GDM1 (cell line): ENCODE measurements at places on chromosomes 12 and 14.
A peak's percentile ranks its signal among the peaks of the same experiment; 100 is the strongest.

GRCh38 chr12:119322301-119322723 lies 12.2 kb upstream of the CCDC60 start:
- DNase-seq, result no peak

GRCh38 chr14:26636561-26636960 lies 38.7 kb upstream of the NOVA1 start:
- DNase-seq, result no peak

- no peak for DNase-seq
Observed at GRCh38 chr12:6996040-6996441, 22.2 kb downstream of the LPCAT3 start.

DNA sequence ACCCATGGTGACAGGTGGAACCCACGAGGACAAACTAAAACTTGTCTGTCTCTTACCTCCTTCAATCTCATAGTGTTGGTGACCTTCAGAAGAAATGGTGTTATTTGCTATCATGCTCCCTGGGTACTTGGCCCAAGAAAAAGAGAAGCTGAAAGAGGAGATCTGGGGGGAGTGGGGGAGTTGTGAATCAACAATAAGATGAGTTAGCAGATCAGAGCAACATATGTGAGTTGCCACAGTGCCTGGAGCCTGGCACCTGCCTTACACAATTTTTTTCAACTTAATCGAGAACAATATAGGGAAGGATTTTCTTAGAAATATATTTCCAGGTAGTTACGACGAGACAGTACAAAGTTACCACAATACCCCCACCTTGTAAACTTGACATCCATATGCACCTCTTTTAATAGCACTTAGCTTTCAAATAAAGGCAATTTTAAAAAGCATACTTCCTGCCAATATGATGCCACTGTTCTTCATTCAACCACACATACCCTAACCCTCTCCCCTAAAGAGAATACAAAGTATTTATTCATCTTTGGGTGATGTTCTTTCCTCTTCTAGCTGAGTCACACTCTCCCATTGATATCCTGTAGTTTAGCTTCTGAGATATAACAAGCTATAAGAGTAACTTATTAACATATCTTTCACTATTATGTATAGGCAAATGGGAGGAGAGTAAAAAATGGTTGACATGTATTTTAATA lies 424.1 kb upstream of the OR4E1 start:
- DNase-seq, result no peak

DNA sequence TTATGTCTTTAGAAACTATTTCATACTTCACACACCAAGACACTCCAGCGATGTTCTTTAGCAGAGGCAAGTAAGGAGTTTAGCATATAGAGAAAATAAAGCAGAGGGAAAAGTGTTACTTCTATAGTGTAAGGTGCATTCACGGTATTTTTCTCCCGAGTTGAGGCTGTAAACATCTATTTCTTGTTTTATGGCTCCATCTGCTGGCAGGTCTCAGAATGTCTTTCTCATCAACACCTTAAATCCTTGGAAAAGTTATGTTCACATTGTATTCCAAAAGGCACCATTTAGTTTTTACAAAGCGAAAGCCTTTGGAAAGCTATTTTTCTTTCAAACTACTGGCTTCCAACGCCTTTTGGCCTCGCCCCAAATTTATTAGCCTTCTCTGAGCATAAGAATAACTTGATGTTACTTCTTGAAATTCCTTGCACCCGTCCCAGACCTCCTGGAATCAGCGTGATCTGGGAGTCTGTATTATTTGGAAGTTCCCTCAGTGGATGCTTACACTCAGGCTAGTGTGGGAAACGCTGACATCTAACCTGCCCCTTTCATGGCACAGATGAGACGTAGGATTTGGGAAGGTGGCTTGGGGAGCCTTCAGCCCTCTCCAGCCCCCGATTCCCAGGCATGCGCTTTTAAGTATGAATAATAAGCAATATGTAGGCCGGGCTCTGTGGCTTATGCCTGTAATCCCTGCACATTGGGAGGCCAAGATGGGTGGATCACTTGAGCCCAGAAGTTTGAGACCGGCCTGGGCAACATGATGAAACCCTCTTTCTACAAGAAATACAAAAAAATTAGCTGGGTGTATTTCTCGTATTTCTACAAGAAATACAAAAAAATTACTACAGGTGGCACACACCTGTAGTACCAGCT lies 1.9 kb upstream of the PIWIL1 start:
- no peak for DNase-seq

GRCh38 chr14:90319634-90320541 lies 11.9 kb downstream of the NRDE2 start:
- no peak for DNase-seq

- no peak for DNase-seq
Observed at GRCh38 chr12:2557597-2557996, 237.2 kb upstream of the FKBP4 start.

- no peak for DNase-seq
Observed at GRCh38 chr12:3920351-3921150, 47.4 kb upstream of the PARP11 start.

- DNase-seq, result no peak
Observed at GRCh38 chr12:65511912-65512311, 233.4 kb downstream of the MSRB3 start.

- no peak for DNase-seq
Observed at GRCh38 chr14:75732888-75733287, 71.8 kb downstream of the TTLL5 start.

GRCh38 chr12:56081393-56082347 lies 1.7 kb downstream of the ERBB3 start:
- no peak for DNase-seq

DNA sequence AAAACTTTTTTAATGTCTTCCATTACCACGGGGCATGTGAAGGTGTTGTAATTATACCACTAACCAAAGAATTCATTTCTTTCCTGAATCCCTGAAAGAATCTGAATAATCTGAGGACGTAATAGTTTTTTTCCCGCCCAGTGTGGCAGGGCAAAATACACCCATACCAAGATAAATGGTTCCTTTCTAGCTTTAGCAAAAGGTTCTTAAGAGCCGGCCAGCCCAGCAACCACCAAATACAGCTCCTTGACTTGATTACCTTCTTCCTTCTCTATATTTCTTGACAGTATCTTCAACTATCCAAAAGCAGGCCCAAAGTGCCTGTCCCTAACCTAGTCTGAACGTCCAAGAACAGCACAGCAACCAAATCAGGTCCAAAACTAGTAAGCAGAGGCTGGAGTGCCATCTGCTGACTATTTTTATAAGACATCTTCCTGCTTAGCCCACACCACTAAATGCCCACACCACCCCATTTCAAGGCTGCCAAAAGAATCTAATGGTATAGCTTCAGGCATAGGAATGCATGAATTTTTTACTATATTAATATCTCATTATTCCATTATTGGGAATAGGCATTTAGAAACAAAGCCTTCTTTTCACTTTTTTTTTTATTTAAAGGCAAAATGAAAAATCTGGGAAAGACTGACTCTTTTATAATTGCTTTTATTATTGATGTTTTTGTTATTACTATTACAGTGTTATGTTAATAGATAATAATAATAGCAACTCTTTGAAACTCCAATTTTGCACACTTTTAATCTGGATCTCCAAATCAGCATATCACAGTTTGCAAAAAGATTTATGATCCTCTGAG lies 524.4 kb downstream of the MED13L start:
- no peak for DNase-seq

DNA sequence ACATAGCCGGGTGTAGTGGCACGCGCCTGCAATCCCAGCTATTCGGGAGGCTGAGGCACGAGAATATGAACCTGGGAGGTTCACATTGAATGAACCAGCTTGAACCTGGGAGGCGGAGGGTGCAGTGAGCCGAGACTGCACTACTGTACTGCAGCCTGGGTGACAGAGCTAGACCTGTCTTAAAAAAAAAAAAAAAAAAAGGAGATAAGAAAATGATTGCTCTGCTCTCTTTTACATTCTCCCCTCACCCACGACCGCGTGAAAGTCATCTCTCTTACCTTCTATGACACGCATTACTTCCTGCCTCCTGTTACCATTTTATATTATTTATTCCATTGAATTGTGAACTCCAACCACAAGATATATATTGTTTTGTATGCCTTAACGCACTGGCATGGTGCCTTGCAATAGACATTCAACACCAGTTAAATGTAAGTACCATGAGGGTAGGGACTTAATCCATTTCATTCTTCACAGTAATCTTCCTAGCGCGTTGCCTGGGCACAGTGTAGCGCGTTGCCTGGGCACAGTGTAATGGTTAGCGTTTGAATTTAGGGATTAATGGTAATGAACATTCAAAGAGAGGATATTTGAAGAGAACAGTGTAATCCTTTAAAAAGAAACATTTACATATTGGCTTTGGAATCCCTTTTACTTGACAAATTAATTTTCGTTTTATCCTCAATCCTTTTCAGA lies 2.7 kb downstream of the RAP1B start:
- DNase-seq, result no peak

GRCh38 chr12:28086521-28087155 lies 103.6 kb upstream of the CCDC91 start:
- DNase-seq, result no peak

GRCh38 chr14:61696753-61697318 lies 1.5 kb downstream of the HIF1A start:
- no peak for DNase-seq

GRCh38 chr14:99564926-99565259 lies 39.1 kb downstream of the CCDC85C start:
- DNase-seq, result no peak

DNA sequence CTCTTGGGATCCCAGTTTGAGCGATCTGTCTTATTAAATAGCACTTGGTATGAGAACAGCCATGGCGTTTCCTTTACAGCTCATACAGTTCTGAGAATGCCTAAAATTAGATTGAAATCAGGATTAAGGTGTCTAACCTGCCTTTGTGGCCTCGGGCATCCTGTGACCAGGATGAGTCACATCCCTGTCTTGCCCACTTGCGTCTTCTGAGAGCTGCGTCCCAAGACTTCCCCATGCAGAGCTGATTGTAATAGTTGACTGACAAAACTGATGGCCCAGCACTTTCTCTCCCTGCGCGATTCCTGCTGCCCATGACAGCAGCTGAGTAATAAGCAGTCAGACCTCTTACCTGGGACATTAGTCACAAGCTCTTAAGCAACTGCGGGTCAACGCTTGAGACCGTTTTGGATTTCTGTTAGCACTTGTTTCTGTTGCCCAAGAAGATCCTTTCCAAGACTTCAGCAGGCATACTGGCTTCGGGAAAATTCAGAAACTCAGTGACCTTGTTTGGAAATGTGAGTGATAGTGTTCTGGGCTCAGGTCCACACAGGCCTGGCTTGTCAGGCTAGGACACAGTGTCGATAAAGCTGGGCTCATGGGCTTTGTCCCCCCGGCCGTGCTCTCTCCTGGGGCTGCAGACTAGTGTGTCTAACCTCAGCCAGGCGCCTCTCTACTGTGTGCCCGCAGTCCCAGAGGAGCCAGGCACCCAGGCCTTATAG lies 169.9 kb upstream of the HIF1A start:
- peak; percentile 22 for DNase-seq

DNA sequence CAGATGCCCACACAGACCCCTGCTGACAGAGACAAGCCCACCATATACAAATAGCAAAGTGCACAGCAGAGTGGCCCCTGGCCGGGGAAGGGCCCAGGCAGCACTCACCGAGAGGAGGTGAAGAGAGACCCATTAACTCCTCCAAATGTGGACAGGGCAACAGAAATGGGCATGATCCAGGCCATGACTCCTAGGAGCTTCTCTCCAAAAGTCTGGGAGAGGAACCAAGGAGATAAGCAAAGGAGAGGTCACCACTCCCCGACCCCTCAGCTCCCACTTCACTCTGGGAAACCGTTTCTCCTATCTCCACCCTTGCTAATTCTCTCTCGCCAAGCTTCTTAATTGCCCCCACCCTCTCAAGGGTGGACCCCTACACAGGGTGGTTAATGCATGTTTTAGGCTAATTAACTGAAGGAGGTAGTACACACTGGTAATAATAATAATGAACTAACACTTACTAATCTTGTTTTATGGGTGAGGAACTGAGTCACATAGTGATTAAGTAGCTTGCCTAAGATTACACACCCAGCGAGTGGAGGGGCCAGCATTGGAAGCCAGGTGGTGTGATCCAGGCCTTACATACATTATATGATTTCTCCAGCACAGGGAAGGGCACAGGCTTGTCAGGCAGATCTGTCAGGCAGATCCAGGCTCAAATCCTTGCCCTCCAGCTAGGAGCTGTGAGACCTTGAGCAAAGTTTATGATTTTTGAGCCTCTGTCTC lies 18.9 kb upstream of the CEBPE start:
- DNase-seq, result no peak

DNA sequence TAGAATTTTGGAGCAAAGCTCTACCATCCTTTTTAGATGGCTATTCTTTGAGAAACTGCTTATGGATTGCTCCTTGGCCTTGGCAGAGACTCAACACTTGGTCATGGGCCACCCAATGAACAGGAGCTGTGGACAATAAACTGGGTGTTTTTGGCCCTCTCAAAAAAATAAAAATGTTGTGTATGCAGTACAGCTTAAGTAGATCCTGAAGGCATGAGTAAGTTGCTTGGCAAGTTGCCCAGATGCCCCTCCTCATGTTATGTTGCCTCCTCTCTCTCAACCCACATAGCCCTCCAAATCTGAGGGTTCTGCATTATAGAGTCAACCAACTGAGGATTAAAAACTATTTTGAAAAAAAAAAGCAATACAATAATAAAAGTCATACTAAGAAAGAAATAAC lies 124.9 kb downstream of the ATP23 start:
- no peak for DNase-seq

DNA sequence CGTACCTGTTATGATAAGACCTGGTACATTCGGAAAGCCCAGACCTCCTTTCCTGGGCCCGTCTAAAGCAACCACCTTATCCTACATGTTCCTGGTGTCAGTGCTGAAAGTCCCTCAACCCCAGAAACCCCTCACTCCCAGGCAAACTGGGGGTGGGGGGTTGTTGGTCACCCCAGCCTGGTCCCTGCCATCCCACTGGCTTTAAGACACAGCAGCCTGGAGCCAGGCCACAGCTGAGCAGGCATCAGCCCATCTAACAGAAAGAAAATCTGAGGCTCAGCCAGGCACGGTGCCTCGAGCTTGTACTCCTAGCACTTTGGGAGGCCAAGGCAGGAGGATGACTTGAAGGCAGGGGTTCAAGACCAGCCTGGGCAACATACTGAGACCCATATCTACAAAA lies 4.5 kb downstream of the SELPLG start:
- DNase-seq, result no peak

DNA sequence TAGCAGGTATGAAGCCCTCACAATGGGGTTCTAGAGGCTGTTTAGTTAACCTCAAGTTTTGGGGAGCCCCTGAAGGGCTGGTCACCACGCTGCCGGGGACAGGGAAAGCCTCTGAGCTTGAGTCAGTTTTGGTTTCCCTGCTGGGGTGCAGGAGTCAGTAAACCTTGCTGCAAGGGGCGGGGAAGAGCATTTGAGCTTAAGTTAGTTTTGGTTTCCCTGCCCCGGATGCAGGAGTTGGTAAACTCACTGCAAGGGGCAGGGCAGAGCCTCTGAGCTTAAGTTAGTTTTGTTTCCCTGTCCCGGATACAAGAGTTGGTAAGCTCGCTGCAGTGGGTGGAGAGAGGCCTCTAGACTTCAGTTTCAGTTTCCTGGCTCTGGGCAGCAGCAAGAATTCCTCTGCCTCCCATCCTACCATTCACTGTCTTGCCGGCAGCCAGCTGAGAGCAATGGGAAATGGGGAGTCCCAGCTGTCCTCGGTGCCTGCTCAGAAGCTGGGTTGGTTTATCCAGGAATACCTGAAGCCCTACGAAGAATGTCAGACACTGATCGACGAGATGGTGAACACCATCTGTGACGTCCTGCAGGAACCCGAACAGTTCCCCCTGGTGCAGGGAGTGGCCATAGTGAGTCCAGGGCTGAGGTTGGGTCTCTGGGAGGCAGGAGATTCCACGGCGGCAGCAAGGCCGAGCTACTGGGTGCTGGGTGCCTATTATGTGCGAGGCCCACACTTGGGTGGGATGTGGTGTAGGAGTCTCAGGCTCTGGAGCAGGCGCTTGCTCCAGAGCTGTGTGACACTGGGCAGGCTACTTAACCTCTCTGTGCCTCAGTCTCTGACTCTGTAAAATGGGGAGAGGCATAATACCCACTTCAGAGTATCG lies at the start of gene OAS2:
TSS of gene OAS2 (plus strand) at position 357 of the 878 bp plus-strand sequence. CDS start at position 447, 90 bp downstream.
- DNase-seq, result peak; percentile 87
